ENCODE measurements at places on chromosomes 2 and 18.

DNA sequence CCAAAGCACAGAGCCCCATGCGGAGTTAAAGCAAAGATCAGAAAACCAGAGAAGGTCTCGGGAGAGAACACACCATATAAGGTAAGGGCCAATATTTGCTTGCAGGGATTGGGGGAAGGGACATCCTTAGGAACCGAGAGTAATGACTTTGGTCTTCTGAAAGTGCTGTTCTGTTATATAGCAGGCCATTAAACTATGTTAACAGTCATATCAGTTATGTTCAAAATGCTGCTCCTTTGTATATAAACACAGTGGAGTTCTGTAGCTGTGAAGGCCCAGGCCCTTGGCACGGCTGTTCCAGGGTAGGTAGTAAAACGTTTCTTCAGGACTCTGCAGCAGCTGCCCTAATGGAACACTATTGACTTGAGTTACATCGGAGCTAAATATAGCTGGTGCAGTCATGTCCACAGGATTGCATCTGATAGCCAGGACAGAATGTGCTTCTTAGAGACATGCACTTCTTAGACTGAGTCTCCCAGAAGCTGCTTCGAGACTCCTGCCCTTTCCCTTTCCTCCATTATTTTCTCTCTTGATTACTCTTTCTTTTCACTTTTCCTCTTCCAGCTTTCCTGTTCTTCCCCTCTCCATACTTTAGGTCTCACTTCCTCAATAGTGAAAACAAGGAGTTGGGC lies 122.4 kb downstream of the SETBP1 start:
- DNase-seq, result peak; percentile 16

- DNase-seq, result no peak
Observed at GRCh38 chr2:143705108-143705707, 576.0 kb downstream of the ARHGAP15 start.

DNA sequence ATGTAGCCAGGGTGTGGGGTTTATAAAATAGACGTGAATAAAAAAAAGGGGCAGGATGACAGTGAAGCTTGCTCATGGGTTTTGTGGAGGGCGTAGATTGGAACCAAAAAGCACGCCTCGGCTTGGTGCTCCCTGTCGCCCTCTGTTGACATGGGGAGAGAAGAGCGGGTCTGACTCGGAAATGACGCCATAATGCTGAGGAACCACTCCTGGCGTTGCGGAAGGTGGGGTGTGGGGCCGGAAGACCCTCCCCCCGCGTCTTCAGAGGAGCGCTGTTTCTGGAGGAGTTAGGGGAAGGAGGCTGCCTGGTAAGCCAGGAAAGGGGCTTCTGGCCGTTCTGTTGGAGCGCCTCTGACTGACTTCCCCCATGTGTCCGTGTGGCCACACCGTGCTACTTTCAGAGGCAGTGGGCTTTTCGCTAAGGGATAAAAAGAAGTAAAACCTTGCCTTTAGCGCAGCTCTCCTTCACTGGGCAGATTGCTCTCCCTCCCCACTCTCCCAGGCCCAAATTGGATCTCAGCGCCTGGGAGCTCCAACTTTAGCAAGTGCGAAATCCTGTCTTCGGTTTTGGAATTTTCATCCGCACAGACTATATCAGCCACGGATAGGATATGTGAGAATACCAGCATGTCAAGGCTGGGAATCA lies 42.8 kb downstream of the PLEKHA3 start:
- peak; percentile 91 for DNase-seq

DNA sequence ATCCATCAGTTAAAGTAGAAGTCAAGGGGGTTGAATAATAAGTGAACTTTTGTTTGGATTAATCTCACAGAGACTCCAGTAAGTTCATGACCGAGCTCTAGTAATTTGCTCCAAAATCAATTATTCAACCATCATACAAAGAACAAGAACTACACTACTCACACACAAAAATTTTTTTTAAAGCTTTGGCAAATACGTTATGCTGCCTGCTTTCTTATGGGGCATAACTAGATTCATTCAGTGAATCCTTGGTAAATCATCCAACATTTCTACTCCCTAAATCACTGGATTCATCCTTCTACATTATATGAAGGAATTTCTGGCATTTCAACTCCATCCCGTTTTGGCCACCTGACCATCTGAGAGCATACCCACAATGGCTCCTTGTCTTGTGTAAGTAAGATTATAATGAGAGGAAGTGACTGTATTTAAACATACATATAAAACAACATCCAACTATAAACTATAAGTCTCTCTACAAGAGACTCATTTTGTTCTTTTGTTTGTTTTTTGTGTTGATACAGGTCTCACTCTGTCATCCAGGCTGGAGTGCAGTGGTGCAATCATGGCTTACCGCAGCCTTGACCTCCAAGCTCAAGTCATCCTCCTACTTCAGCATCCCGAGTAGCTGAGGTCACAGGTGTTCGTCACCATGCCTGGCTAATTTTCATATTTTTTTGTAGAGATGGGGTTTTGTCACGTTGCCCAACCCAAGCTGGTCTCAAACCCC lies 144.2 kb upstream of the LRRTM4 start:
- DNase-seq, result no peak

DNA sequence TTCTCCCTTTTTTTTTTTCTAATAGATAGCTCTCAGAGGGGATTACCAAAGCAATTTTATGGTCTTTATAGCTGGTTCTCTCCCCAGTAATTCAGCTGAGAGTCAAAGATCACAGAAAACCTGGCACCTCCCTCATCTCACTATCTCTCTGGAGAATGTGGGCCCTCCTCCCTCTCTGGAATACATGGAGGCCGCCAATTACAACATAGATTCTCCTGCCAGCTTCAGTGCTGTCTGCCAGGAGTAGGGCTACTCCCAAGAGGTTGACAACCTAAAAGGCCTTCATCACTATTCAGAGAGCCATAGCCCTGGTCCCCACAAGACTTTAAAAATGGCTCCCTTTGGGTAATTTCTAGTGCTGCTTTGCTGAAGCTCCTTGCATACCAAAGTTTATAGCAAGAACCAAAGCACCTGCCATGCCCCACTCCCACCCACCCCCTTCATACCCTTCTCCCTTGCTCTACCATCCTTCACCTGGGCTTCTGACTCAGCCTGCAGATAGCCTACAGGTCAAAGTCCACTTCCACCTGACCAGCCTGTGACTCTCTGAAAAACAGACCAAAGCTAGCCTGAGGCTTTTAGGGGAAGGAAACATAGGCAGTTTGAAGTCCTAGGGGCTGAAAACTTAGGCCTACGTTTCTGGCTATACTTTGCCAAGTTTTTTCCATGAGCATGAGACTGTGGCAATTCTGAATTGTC lies 472.3 kb downstream of the TNS1 start:
- DNase-seq, result no peak

DNA sequence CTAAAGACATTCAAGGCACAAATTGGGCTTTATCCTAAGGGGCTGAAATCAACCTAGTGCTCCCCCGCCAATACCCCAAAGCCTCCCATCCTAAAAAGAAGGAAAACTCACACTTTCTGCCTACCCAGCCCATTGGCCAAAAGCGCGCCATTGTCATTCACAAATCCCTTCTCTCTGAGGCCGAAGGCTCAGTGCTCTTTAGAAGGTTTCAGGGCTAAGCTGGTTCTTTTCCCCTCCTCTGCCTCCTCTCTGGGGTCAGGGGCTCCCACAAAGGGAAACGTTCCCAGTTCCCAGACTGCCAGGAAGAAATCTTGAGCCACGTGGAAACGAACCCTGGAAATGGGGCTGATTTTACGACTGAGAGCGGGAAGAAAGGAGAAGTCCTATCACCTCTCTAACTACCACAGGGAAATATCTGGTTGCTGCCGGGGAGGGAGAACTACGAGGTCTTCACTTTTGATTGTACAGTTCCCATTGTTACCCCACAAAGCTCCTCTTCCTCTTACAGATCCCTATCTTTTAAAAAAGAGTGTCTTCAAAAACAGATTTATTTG lies 1.7 kb upstream of the SKOR2 start:
- DNase-seq, result no peak

GRCh38 chr18:74457043-74457724 lies at the start of gene DIPK1C:
DIPK1C (minus strand) TSS chr18:74457308; CDS start chr18:74457259, 49 bp downstream.
- peak; percentile 44 for DNase-seq

DNA sequence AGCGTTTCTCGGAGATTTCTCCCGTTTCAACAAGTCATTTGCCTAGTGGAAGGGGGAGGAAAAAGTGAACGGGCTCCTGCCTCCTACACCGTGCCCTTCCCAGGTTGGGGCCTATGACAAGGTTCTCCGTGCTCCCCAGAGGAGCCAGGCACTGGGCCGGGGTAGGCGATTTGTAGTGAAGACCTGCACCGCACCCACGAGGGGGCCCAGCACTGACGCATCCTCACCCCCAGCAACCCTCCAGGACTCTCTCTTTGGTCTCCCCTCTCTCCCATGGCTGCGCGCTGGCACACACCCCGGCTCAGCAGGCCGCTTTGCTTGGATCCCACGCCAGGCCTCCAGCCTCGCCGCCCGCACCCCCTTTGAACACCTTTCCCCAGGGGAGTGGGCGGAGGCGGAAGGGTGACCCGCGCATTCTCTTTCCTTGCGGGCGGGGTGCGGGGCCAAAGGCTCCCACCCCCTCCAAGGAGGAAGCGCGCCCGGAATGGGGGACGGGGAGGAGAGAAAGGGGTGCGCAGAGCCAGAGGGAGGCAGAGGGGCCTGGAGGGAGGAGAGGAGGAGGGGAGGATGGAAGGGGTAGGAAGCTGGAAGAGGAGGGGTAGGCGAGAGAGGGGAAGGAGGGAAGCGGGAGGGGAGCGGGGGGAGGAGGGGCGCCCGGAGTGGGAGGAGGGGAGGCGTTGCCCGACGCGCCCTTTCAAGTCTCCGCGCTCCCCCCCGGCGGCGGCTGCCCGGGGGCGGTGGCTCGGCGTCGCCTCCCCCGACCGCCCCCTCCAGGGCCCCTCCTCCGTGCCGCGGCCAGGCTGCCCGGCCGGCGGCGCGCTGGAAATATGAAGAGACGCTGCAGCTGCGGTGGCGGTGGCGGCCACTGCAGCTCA lies at the start of gene APCDD1:
Gene APCDD1 (plus strand): TSS at position 830 of the 875 bp plus-strand sequence. CDS start 347 bp downstream, outside the sequence.
- peak; percentile 88 for DNase-seq

DNA sequence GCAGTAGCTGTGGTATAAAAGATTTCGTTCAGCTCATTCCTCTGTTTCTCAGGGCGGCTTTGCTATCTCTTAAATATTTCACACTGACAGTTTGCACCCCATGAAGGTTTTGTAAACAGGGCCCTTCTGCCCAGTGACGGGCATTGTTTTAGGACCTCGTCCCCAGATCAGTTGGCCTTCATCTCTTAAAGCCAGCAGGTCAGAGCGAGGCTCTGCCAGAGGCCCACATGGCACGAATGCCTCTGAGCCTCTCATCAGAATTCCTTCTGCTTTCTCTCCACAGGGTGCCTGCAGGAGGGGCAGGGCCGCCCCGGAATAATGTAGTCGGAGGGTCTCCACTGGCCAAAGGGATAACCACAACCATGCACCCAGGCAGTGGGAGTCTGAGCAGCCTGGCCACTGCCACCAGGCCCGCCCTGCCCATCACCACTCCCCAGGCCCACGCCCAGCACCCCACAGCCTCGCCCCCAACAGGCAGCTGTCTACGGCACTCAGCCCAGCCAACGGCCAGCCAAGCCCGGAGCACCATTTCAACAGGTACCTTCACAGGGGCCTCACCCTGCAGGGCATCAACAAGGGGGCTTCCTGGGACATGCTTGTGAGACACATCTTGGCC lies 177.0 kb downstream of the SEPTIN10 start:
- DNase-seq, result no peak

DNA sequence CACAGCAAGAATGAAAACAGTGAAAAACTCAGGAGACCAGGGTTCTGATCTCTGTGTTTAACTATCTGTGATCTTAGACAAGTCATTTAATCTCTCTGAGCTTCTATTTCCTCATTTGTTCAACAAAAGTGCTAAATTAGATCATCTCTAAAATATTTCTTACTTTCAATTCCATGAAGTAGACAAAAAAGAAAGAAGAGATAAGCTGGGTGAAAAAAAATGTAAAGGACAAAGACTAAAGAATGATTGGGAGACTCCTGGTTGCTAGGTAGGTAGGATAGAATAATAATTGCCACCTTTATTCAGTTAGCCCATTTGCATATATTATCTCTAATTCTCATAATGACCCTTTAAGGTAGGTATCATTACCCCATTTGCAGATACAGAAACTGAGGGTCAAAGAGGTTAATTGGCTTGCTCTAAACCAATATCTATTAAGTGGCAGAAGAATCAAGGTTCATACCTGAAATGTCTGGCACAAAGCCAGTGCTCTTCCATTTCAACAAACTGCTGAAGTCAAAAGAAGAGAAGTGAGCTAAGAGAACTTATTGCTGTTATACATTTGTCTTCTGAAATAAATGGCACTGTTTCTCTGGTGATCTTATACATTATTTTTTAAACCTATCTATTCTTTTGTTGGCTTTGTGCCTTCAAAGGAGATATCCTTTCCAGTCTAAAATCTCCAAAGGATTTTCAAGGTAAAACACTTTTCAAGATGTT lies 141.7 kb downstream of the OTX1 start:
- DNase-seq, result no peak

DNA sequence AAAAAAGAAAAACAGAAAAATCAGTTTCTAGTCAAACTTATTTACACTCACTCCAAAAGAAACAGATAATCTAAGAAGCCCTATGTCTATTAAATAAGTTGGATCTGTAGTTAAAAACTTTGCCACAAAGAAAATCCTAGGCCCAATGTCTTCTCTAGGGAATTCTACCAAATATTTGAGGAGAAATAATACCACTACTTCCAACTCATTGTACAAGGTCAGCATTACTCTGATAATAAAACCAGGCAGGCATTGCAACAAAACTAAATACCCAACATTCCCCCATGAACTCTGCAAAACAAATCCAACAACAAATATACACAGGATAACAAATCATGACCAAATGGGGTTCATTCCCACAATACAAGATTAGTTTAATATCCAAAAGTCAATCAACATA lies 73.8 kb upstream of the ST8SIA5 start:
- DNase-seq, result no peak

GRCh38 chr2:105411720-105412407 lies 13.0 kb upstream of the FHL2 start:
- no peak for DNase-seq

- no peak for DNase-seq
Observed at GRCh38 chr2:190202604-190203003, 117.0 kb downstream of the HIBCH start.

DNA sequence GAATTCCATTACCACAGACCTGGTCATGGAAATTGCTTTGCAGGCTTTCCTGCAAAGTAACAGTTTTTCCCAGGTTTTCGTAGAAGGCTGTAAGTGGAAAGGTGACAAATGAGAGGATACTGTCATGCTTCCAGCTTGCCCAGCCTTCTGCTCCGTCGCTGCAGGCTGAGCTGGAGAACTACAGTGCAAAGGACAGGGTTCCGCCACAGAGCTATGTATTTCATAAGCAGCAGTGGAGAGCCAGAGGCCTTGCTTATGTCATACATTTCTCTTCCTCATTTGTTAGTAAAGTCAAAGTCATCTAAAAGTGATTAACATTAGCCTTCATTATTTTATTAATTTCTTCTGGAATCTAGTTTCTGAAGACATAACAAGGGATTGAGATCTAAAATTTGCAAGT lies 72.9 kb upstream of the RBM44 start:
- no peak for DNase-seq

DNA sequence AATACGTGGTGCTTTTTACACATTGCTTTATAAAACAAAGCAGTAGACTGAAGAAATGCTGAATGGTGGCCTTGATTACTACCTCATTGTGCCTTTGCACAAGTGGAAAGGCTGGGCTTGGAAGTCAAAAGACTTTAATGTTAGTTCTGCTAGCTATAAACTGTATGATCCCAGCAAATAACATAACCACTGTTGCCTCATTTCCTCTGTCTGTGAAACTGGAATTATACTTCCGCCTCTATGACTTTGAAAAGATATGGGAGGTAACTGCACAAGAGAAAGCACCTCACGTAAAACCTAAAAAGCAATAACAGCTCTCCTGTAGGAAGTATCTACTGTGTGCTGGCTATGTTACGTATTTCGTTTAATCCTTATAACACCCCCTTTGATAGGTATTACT lies 43.4 kb upstream of the DSC1 start:
- DNase-seq, result no peak

Data from iPS-NIHi11 (cell line).